Osteoblast (primary cell): ENCODE measurements at places on chromosomes 6 and 20. TPM values are rescaled to one million over a fixed set of nuclear protein-coding genes. Genes with fewer than 3 reads are reported as not detected.

The DNAAF9 gene
- total RNA-seq = 10.6 and 11.2 TPM in 2 replicates

The LRP11 gene
- 39.4 and 54.2 TPM in 2 replicates for total RNA-seq

The EPB41L1 gene
- total RNA-seq = 26.8 and 32.4 TPM in 2 replicates

The TSHZ2 gene
- total RNA-seq = 3.5 and 3.6 TPM in 2 replicates

The ARHGAP40 gene
- total RNA-seq = not detected in 2 replicates

The GJA10 gene
- total RNA-seq = not detected in 2 replicates

The SAMHD1 gene
- total RNA-seq = 30.4 and 32.6 TPM in 2 replicates

The PRDM1 gene
- total RNA-seq = 1.8 and 2.5 TPM in 2 replicates

The KCNK5 gene
- not detected in 2 replicates for total RNA-seq

The BACH2 gene
- 3.6 and 4.4 TPM in 2 replicates for total RNA-seq

The BPIFB2 gene
- not detected in 2 replicates for total RNA-seq

The DACT2 gene
- not detected in 2 replicates for total RNA-seq

The FGD2 gene
- total RNA-seq = under 0.01 TPM in 2 replicates

The PLCB4 gene
- 13.0 and 25.6 TPM in 2 replicates for total RNA-seq

The CNR1 gene
- not detected in 2 replicates for total RNA-seq

The PROKR2 gene
- total RNA-seq = not detected in 2 replicates

The FAM184A gene
- under 0.01 and 0.36 TPM in 2 replicates for total RNA-seq

The HELZ2 gene
- 23.3 and 27.5 TPM in 2 replicates for total RNA-seq

GRCh38 chr20:58706975-58707681 lies 14.5 kb downstream of the NPEPL1 start:
- peak; percentile 59 for DNase-seq

DNA sequence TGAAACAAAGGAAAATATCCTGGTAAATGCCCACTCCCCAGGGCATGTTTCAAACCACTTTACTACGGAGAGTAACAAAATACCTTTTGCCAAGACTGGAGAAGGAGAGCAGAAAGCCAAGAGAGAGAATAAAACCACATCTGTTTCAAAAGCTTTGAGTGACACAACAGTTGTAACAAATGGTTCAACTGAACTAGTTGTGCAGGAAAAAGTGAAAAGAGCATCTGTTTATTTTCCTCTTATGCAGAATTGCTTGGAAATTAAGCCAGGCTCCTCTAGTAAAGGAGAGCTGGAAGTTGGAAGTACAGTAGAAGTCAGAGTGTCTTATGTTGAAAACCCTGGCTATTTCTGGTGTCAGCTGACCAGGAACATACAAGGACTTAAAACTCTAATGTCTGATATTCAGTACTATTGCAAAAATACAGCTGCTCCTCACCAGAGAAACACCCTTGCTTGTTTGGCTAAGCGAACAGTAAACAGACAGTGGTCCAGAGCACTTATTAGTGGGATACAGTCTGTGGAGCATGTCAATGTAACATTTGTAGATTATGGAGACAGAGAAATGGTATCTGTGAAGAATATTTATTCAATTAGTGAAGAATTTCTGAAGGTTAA lies 2.6 kb downstream of the TDRD6 start:
- DNase-seq = peak; percentile 13

DNA sequence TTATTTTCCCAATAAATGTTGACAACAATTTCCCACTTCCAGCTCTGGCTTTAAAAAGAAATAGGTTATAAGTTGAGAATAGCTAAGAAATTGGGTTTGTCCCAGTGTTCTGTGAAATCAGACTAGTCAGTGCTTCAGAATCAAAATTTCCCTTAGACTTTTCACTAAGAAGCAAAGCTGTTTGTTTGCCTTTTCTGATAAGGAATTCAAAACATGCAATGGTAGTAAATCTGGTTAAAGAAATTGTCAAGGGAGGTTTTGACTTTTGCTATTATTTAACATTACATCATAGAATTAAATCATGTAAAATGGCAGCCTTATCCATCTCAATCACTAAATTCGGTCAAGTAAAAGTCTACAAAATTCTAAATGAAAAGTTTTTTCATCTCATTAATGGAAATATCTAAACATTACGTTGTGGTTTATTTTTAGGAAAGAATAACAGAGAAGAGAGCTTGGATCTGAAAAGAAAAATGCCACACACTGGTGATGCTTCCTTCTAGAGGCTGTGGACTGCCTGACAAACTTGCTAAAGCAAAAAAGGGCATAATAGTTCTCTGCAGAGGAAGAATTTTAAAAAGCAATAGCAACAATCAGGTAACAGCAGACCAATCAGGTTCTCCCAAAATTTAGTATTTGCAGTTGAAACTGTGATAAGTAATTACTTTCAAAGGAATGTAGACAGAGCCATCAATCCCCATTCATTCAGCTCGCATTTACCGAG lies 36.4 kb downstream of the PLAGL1 start:
- no peak for DNase-seq

DNA sequence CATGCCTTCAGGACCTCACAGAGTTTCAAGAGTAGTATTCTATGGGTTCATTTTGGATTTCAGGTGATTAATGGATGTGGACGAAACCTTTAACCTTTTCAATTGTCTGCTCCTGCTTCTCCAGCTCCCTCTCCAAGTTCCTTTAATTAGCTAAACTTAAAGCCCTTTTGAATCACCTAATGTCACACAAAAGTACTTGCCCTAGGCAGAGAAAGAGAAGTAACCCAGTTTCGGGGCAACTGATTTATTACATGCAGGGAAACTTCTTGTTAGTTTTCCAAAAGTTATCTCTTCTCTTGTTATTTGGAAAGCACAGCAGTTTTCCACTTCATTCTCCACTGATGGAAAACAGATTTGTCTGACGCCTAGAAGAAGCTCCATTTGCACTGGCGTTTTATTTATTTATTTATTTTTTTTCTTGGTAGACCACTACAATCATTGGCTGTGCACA lies 407.7 kb upstream of the JARID2 start:
- DNase-seq = no peak

DNA sequence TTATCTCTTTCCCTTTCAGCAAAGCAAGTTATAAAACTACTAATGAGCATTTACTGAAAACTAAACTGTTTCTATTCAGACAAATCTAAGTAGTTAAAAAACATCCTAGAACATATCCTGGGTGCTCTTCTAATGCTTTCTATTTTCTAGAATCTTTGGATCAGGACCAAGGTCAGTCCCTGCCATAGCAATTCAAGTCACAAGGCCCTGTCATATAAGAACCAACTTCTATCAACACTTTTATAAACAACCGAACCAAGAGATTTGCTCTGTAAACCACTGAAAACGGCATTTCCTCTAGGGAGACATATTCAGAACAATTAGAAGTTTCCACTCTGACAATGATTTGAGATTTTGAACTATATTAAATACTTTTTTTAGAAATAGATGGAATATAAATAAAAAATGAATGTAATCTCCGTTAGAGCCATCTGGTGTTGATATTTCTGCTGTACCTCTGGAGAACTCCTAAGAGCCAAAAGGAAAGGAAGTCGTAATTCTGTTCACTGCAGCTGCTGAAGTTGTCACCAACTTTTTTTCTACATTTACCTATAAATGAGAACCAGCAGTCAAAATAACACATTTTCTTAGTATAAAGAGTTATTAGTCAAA lies 51.4 kb upstream of the LGSN start:
- DNase-seq = no peak

GRCh38 chr6:112189494-112189893 lies 64.9 kb downstream of the LAMA4 start:
- no peak for DNase-seq

GRCh38 chr6:160775792-160776580 lies 73.9 kb downstream of the PLG start:
- DNase-seq = peak; percentile 17

DNA sequence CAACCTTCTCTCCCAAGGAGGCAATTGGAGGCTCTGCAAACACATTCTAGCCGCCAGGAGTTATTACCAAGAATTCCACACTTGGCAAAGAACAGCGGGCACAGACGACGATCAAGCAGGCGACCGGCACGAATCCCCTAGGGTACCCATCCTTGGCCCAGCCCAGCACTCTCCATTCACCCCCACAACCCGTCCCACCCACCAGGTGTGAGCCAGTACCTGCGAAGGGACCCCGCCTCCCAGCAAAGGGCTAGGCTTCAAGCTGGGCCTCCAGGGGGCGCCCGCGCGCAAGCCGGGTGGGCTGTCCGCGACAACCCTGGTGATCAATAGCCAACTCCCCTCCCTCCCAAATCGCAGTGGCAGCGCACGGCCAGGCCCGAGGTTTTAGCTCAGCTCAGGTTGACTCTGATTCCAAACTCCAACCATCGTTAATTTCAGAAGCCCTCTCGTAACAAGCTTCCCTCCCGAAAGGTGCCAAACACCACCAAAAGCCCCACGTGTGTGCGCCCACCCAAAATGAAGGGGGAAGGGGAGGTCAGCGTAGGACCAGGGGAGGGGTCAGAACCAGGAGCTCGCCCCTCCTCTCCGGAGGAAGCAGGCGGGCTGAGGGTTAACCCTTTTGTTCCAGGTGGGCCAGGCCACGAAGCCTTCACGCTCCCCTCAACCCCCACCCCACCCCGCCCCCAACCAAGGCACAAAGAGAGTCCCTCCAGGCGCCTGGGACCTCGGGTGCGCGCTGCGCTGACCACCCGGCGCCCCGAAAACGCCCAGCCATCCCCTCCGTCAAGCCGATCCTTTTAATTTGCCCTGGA lies 2.1 kb downstream of the SALL4 start:
- peak; percentile 94 for DNase-seq

GRCh38 chr6:18465410-18466154 lies 78.4 kb downstream of the RNF144B start:
- DNase-seq = no peak

- no peak for DNase-seq
Measured at GRCh38 chr6:72646604-72647485, 25.0 kb downstream of the KCNQ5 start.

DNA sequence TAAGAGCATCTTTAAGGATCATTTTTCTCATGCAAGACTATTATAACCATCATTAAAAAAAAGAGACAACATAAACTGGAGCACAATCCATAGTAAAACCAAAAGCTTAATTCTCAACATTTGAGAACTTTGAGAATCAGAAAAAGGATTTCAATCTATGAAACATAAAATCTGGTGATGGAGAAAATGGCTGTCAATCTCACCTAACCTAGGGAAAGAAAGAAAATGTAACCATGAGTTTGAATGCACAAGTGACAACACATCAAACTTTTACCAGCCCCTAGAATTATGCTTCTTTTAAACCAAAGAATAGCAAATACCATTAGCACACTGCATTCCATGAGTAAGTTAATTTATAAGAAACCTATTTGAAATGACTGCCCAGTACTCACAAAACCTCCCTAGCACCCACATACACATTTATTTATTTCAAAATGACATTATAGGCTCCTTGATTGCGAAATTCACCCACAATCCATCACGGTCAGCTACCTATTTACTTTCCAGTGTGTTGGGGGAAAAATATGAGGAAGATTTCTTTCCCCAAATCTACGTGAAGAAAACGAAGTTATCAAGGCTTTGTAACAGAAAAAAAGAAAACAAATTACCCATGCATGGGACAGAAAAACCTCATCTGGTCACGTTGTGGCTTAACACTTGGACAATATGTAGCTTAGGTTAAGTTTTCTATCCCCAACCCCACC lies 828 bp downstream of the ASCC3 start:
- peak; percentile 44 for DNase-seq

GRCh38 chr20:23666698-23667097 lies 22.1 kb downstream of the CST4 start:
- no peak for DNase-seq

- no peak for DNase-seq
Measured at GRCh38 chr20:1858871-1859270, 36.3 kb upstream of the SIRPA start.

- peak; percentile 93 for DNase-seq
Measured at GRCh38 chr6:169158174-169158573, 95.5 kb downstream of the THBS2 start.

DNA sequence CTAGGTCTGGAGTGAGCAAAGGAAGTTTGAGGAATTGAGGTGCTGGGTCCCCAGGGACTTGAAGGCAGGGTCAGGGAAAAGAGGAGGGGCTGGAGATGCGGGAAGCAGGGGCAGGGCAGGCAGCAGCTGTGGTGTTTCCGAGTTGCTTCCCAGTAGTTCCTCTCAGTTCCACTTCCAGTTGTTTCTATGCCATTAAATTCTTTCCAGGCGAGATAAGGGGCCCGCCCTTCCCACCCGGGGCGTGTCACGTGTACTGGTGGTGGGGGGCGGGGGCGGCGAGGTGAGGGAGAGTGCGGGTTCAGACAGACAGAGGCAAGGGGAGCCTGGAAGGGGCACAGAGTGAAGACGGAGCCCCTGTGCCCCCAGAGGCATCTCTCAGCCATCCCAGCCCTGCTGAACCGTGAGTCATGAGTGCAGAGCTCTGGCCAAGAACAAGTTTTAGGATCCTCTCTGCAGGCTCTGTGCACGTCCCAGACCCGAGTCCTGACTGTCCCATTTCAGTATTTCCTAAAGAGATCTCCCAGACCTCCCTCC lies 977 bp downstream of the TNXB start:
- peak; percentile 90 for DNase-seq

GRCh38 chr20:44532259-44532980 lies 10.6 kb upstream of the SERINC3 start:
- DNase-seq = no peak

DNA sequence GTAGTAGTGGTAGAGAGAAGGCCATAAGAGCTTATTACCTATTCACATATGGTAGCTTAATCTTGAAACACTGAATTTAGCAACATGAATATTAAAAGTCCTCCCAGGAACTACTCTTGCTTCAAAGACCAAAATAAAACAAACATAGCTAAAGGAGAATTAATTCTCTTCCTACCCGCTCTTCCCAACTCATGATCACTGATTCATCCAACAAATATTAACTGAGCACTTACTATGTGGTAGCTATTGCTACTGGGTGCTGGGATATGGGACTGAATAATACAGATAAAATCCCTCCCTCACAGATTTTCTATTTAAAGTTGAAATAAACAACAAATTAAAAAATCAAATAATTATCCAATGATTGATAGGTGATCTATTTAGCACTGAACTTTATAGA lies 287.1 kb downstream of the BTBD9 start:
- DNase-seq = no peak

DNA sequence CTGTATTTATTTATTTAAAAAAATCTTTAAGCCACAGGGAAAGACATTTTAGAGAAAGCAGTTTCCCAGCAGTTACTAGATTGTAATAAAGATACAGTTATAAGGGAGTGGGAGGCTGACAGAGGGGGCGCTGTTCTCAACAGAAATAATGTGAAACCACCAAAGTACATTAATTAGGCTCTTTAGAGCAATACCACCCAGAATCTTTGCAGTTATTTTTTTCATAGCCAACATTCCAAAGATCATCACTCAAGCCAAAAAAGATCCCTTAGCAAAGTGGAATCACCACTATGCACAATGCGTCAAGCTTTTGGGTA lies 331.3 kb upstream of the DEFB112 start:
- no peak for DNase-seq

DNA sequence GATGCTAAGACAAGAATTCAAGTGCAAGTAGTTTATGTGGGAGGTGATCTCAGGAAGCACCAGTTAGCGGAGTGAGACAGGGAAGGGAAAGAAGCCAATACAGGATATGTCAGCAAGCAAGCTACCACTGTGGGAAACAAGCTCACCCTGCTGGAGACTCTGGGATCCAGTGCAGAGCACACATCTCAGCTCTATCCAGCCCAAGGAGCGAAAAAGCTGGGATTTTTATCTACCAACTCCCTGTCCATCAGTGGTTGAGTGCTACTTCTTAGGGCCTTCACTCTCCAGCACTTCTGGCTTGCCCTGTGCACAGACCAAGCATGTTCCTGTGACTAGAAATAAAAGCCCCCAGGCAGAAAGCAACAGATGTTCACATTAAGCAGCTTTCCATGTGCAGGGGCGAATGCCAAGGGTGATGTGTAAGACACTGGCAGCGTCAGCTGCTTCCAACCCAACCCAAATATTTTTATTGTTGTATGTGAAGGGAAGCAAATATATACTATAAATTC lies 10.8 kb upstream of the RNF24 start:
- peak; percentile 95 for DNase-seq

GRCh38 chr6:135451617-135452190 lies 45.8 kb downstream of the AHI1 start:
- DNase-seq = peak; percentile 1
